ENCODE measurements at places on chromosomes 6 and 20.

GRCh38 chr6:75419416-75419815 lies 74.2 kb downstream of the FILIP1 start:
- DNase-seq = no peak

DNA sequence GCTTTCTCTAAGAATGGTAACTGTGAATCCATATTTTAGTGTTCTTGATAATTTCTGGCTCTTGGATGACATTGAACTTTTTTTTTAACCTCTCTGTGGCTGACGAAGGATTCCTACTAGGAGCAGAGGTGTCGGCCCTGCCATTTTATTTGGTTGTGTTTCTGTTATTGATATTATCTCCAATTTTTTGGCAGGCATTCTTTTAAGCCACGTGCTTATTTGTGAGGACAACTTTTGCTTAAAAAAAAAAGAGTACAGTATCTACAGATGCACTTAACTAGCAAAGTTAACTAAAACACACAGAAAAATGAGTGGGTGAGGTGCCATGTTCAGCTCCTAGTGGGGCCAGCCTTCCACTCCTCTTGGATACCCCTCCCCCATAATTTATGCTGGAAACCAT lies 1.1 kb downstream of the FANCE start:
- DNase-seq = no peak

- DNase-seq = no peak
These were observed 21.7 kb downstream of the MAP1LC3A start for GRCh38 chr20:34579979-34580940.

DNA sequence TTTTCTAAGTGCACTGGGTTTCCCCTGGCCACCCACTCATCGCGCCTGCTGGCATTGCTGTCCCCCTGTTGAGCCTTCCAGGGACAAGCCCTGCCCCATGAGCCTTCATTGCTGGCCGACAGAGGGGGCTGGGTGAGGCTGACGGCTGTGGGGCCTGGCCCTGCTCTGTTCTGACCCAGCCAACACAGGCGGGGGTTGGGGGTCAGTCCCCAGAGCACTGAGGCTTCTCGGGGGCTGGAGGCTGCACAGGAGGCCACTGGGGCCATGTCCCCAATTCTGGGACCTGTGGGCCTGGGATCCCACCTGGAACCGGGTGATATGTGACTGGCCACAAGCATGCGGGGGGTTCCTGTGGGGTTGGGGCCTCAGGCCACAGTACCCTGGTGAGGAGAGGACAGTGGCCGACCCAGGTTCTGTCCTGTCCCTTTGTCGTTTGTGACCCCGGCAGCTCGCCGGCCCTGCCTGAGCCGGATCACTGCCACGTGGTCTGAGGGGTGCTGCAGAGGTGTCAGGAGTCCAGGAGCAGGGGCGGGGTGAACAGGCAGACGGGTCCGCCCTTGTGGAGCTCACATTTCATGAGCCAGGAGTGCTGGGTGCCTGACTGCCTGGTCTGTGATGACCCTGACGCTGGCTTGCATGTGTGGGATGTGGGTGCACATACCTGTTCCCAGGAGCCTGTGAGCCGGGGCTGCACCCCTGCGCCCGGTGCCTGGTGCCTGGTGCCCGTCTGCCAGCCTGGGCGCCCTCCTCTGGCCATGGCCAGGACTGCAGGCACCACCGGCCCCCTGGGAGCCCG lies 2.1 kb upstream of the COL20A1 start:
- peak; percentile 27 for DNase-seq

GRCh38 chr6:2876210-2877056 lies 26.7 kb downstream of the SERPINB9 start:
- no peak for DNase-seq

- DNase-seq = no peak
These were observed 3.6 kb downstream of the RPS21 start for GRCh38 chr20:62390317-62391164.

DNA sequence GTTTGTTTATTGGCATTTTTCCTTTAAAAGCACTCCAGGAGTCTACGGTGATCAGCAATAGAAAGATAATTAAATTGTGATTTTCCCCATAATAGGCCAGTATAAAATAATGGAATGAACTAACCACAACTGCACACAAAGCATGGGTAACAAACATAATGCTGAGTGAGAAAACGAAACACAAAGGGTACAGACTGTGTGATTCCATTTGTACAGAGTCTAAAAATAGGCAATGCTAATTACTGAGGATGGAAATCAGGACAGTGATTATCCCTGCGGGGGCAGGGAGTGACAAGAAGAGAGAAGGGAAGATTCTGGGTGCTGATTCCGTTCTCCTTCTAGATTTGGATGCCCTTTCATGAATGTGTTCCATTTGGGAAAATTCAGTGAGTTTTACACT lies 478.1 kb downstream of the PREX1 start:
- no peak for DNase-seq

DNA sequence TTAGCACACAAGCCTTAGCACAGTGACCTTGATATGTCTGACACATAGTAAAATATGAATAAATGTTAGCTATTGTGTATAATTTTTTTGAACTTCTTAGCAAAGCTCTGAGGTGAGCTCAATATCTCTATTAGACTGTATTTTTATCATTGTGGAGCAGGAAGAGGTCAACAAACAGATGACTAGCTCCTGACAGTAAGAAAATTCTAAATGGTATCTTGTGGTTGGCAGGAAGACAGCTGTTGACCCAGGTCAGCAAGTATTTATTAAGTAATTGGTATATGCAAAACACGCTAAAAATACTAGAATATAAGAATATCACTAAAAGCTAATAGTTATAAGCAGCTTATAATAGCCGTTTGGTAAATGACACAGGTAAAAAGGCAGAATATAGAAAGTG lies 77.5 kb upstream of the MARCKS start:
- no peak for DNase-seq

- peak; percentile 21 for DNase-seq
These were observed 7.3 kb upstream of the YTHDF1 start for GRCh38 chr20:63223121-63223825.

DNA sequence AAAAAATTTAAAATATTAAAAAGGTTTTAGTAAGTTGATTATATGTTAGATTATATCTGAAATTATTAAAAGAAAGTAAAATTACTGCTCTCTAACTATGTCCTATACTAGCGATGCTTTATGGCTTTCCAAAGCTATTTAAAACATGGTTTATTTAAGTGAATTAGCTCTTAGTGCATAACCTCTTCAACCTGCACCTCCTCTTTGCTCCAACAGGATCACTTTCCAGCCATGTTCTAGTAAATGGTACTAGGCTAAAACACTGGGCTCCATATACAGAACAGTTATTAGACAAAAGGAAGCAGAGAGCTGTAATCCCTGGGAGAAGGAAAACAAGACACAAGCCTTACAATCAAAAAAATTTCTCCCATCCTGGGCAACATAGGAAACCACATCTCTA lies 314.9 kb upstream of the ECI2 start:
- DNase-seq = no peak

GRCh38 chr20:35303735-35304491 lies 11.7 kb upstream of the FAM83C start:
- DNase-seq = peak; percentile 46

GRCh38 chr20:45343532-45344167 lies 4.6 kb downstream of the SDC4 start:
- no peak for DNase-seq

DNA sequence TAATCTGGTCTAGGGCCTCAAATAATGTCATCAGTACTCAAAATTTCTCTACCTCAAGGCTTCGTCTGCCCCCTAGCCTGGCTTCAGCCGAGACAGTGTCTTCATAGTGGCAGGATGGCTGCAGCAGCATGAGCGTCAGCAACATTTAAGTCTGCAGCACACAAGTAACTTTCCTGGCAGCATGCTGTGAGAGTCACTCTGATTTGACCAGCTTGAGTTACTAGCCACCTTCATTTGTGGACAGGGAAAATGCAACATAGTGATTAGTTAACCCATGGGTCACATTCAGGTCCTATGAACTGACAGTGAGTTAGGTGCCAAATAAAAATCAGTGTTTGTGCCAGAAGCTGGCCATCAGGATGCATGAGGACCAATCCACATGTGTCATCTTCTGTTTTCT lies 209.9 kb upstream of the SLC35B3 start:
- DNase-seq = no peak

GRCh38 chr6:134819863-134820800 lies 129.8 kb downstream of the ALDH8A1 start:
- DNase-seq = no peak

DNA sequence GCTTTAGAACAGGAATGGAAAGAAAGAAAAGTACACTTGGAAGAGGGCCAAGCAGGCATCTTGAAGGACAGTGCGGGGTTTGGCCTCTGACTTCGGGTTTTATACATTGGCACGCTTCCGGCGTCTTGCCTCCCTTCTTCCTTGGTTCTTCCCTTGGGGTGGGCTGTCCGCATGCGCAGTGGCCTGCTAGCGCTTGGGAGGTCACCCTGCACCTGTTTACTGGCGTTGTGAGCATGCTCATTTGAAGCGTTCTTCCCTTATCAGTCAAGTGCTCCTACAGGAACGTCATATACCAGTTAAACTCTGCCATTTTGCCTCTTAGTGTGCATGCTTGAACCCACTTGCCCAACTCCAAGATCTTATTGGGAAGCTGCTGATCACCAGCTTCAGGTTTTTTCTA lies 230.0 kb downstream of the TTLL2 start:
- no peak for DNase-seq

GRCh38 chr6:12882761-12883290 lies 166.3 kb downstream of the PHACTR1 start:
- DNase-seq = no peak

GRCh38 chr6:46380152-46380807 lies 111.0 kb downstream of the RCAN2 start:
- no peak for DNase-seq

DNA sequence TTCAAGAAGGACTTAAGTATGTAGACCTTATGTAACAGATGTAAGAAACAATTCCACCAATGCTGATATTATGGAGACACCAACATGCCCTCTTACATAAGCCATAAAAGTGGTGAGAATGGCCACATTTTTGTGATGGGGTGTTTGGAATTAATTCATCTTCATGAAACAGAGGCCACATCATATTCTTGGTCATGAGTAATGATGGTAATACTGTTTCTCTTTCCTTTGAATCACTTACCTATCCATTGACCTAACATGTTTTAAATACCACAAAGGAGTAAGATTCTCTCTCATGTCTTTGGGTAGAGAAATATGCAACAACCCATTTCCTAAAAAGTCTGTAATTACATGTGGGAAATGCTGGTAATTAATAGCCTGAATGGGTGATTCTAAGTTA lies 545.4 kb upstream of the FLRT3 start:
- no peak for DNase-seq

DNA sequence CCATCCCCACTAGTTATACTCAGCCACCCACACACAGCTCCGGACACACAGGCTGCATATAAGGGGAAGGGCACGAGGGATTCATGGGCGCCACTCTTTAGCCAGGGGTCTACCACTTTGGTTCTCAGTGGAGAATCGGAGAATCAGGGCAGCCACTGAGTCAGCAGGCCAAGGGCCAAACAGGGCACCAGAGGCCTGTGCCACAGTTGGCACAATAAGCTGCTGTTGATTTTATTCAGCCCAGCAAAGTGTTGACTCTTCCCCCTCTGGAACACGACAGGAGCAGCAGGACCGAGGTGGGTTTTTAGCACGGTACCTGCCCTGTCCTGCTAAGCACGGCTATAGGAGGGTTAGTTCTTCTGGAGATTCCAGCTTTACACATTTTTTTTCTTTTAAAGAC lies 48.3 kb downstream of the GJA10 start:
- DNase-seq = no peak

GRCh38 chr20:33282991-33283555 lies at the start of gene BPIFB1:
Gene BPIFB1 (plus strand): TSS chr20:33283214. CDS start chr20:33286074, 2,860 bp downstream.
- no peak for DNase-seq

- DNase-seq = no peak
These were observed 17.1 kb upstream of the TINAG start for GRCh38 chr6:54291146-54291545.

GRCh38 chr6:2956930-2957685 lies 14.3 kb downstream of the SERPINB6 start:
- no peak for DNase-seq

- no peak for DNase-seq
These were observed 115.2 kb downstream of the PSMB1 start for GRCh38 chr6:170437719-170438401.

GRCh38 chr6:144378437-144378836 lies 93.3 kb downstream of the UTRN start:
- no peak for DNase-seq

DNA sequence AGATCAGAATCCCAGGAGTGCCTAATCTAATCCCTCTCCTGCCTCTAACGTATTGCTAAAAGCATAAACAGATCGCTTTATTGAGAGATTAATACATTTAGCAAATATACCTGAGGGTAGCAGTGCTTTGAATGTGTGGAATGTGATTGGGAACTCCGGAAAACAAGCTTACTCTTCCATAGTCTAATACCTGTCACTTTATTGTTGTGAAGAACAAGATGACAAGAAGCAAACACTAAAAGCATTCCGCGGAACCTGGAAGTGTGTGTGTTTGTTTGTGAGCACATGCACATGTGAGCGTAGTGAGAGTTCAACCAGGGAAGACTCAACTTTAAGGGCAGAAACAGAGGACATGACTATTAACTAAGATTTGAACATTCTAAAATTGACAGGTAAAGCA lies 265.0 kb upstream of the GJE1 start:
- no peak for DNase-seq

DNA sequence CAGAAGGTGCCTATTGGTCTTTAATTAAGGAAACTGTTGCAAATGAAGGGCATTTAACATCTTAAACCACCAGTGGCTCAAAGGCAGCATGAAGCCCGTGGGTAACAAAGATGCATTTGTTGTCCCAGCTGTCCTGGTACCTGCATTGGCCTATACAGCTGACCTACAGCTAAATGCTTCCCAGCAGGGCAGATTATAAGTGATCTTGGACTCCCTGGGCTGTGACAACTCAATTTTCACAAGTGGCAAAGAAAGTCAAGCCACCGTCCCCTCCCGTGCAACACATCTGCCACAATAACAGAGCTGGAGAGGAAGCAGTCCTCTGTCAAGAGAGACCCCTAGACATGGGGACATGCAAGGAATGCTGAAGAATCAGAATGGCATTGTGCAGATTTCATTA lies 31.5 kb upstream of the EDN3 start:
- DNase-seq = no peak

- DNase-seq = no peak
These were observed 1.6 kb downstream of the LRRC1 start for GRCh38 chr6:53796451-53796780.

DNA sequence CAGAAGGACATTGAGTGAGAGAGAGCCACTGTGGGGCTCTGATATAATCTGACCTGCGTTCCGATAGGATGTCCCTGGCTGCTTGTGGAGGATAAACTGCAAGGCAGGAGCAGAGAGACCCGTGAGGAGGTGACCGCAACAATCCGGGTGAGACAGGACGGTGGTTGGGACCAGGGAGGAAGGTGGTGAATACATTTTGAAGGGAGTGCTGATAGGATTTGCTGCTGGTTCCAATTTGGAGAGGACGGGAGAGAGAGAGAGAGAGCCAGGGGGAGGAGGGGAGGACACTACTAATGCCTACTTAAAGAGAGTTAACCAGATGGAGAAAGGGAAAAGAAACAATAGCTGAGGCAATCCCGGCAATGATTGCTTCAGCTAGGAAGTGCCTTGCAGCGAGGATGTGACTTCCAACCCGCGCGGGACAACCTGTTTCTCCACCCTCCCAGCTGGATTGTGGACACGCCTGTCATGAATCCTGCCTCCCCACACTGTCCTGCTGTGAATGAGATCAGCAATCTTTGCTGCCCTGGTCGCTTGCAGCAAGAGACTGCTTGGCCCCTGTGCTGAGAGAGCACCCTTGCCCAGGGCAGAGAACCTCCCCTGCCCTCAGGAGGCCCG lies 199.0 kb upstream of the KCNG1 start:
- DNase-seq = no peak
